DMS53 (cell line): ENCODE measurements at places on chromosomes 5 and 9.

DNA sequence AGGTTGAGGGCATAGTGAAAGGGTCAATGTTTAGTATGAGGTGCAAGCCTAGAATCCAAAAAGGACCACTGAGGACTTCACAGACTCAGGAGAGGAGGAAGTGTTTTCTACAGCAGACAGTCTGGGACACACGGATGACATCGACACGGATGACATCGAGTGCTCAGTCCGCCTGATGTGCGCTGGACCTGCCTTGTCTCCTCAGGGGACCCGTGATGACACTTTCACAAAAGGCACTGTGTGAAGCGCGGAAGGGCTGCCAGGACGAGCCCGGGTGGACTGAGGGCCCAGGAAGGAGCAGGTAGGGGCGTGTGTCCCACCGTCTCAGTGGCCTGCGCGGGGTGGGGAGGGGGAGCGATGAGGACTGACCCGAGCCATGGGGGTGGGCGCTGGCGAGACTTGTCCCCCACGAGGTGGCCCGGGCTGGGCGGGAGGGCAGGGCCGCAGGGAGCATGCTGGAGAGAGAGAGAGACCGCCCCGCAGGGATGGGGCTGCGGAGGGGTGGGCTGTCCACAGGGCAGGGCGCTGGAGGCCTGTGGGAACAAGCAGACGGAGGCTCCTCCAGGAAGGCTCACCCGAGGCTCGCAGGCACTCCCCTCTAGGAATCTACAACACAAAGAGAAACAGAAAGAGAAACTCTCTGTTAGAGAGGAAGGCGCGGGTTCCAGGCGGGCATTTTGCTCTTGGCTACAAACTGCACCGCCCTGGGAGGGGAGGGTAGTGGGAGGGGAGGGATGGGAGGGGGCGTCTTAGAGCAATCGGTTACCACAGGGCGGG is 54.9 kb downstream of the USP20 start:
- DNase-seq = no peak

GRCh38 chr9:134632329-134632728 is 9.3 kb upstream of the COL5A1 start:
- DNase-seq = no peak

DNA sequence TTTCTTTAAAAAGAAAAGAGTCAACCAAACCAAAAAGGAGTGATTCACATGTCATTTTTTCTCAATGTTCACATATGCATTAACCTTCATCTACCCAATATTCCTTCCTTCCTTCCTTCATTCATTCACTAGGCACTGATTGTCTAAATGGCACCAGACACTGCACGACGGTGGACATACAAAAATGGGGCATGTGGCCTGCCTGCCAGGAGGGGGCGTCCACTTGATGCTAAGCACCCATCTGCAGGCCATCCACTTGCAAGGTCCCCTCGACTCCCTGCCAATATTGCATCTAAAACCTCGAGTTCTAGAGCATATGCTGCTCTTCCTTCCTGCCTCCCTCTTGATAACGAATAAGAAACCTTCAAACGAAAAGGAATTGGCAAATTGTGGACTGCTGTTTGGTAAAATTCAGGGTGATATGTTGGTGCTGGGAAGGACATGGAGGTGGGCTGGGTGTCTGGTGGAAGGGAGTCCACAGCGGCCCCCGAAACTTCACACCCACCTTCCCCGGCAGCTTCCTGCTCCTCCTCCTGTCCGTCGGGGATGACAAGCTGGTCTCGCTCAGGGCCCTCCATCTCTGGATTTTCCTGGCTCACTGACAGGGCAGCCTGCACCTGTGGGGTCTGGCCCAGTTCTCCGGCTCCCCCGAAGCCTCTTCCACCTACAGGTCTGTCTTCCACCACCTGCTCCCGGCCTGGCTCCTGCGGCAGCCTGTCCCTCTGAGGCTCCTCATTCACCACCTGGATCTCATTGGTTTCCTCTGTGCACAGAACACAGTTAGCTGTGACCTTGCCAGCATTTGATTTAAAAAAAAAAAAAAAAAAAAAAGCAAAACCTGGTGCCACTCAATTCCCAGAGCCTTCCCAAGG is 64.3 kb downstream of the GOLM1 start:
- peak; percentile 54 for DNase-seq

GRCh38 chr5:175692996-175693710 is 35.3 kb downstream of the HRH2 start:
- no peak for DNase-seq

DNA sequence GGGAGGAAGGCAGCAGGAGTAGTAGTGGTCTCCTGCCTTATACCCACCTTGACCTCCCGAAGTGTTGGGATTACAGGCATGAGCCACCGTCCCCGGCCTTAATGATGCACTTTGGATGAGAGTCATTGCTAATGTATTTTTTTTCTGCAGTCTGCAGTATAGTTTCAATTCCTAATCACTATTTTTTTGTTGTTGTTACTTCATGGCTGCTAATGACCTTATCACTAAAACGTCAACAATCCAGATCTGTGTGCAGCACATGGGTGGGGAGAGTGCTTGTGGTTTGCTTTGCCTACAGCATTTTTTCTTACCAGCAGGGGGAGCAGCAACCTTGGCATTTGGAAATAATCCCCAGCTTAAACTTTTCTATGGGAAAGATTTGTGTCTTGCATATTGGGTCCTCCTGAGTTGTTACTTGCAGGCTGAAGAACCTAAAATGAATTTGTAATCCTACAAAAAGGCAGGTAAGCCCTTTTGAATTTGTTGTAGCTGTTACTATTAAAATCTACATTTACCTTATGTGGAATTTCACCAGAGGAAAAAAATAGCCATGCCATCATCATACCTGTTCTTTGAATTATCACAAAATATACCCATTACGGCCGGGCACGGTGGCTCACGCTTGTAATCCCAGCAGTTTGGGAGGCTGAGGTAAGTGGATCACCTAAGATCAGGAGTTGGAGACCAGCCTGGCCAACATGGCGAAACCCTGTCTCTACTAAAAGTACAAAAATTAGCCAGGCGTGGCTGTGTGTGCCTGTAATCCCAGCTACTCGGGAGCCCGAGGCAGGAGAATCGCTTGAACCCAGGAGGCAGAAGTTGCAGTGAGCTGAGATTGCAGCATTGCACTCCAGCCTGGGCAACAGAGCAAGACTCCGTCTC is 6.3 kb upstream of the MED7 start:
- peak; percentile 81 for DNase-seq

- DNase-seq = no peak
These were observed 370.0 kb downstream of the HINT1 start for GRCh38 chr5:130795037-130795436.

DNA sequence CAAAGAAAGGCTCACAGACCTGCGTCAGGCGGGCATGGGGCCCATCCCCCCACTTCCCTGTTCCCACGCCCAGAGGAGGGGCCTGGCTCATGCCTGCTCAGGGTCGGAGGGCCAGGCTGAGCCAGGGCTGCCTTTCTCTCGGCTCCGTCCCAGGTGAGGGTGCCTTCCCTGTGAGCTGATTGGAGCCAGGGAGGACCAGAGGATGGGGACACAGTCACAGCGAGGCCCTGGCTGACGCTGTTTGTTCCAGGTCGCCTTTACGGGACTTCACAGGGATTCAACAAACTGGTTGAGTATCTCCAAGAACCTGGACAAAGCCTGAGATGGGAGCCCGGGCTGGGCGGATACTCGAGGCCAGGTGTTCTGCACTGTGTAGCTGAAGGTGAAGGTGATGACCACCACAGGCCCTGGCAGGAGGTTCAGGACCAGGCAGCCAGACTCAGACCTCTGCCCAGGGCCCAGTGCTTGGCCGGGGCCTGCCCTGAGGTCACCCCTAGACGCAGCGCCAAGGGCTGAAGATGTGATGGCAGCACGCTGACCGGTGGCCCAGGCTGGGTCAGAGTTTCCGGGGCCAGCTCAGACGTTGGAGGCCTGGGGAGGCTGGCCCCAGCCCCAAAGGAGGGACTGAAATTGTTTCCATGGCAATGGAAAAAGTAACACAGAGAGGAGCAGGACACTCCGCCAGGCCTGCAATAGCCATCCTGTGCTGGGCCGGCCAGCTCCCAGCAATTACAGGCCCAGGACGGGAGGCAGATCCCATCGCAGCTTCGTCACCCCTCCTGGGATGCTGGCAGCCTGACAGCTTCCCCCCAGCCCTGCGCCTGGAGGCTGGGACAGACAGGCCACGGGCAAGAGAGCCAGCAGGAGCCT is 65.3 kb upstream of the ADAMTS2 start:
- no peak for DNase-seq
